Substantia nigra (tissue), 51 donors: ENCODE measurements at places on chromosomes 11 and 22.

DNA sequence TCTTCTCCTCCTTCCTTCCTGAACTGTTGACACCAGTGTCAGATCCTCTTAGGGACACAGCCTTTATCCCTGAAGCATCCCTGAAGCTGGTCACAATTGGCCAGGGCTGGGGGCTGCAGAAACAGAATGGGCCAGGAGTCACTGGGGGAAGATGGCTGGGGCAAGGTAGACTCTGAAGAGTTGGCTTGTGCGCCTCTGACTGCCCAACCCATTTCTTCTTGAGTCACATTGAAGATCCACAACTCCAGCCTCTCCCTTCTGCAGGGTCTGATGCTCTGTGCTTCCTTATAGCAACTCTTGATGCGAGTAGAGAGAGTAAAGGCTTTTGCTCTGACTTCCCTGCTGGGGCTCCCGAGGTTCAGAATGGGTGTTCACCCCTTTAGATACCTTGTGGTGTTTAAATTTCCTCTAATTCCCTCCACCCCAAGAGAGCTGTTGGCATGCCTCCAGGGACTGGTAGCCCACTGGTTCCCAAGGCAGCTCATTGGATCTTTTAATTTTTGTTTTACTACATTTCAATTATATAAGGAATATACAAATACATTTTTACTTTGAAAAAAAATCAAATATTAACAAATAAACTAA, 13.4 kb downstream of the PRDM11 start:
- no peak for DNase-seq

DNA sequence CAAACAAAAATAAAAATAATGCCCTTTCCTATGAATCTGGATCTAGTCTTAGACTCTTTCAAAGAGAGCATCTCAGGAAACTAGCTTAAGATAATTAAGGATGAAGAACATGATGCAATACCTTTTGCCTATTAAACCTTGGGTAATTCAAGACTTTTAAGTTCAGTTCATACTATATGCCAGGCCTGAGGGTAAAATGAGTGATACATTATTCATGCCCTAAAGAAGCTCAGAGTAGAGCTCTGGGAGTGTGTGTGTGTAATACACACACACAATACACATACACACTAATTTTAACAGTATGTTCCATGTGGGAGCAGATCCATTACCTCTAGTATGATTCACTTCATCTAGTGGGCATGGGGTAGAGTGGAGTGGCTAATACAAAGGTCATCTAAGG, 651.4 kb upstream of the CHORDC1 start:
- DNase-seq = no peak

GRCh38 chr22:39719559-39720450, 149.3 kb downstream of the CACNA1I start:
- no peak for DNase-seq

- no peak for DNase-seq
Measured at GRCh38 chr11:4025967-4026324, 68.7 kb upstream of the RRM1 start.

- DNase-seq = no peak
Measured at GRCh38 chr11:129018991-129019390, 76.3 kb upstream of the TP53AIP1 start.

DNA sequence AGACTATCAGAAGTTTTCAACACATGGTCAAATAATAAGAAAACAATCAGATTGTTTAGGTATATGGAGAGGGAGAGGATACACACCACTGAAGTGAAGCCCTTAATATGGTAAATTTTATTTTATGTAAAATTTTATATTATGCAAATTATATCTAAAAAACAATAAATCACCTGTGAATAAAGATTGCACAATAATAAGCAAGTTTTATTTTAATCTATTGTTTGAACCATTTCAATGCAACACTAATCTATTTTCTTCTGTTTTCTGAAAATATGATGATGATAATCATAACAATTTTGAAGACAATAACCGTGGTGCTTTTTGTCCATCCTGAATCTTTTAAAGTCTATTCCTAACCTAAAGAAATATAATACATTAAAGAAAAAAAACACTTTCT, 1473.5 kb upstream of the TENM4 start:
- DNase-seq = no peak

GRCh38 chr11:14584035-14584363, 59.6 kb upstream of the PDE3B start:
- DNase-seq = no peak

- no peak for DNase-seq
Measured at GRCh38 chr11:103378931-103379330, 269.7 kb downstream of the DYNC2H1 start.

DNA sequence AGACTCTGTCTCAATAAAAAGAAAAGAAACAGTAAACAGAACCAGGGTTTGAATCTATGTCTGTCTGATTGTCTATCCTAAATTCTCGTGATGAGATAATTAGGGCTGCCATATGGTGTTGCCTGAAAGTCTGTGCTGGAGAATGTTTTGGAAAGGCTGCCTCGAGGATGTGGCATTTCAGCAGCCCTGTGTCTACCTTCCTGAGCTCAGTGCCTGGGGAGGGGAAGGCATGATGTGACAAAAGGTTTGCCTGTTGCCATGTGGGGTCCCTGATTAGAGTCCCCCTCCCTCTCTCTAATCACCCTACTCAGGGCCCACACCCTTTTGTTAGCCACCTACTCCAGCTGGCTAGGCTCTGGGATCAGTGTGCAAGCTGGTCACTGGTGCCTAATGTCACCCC, 15.2 kb downstream of the CD82 start:
- no peak for DNase-seq

DNA sequence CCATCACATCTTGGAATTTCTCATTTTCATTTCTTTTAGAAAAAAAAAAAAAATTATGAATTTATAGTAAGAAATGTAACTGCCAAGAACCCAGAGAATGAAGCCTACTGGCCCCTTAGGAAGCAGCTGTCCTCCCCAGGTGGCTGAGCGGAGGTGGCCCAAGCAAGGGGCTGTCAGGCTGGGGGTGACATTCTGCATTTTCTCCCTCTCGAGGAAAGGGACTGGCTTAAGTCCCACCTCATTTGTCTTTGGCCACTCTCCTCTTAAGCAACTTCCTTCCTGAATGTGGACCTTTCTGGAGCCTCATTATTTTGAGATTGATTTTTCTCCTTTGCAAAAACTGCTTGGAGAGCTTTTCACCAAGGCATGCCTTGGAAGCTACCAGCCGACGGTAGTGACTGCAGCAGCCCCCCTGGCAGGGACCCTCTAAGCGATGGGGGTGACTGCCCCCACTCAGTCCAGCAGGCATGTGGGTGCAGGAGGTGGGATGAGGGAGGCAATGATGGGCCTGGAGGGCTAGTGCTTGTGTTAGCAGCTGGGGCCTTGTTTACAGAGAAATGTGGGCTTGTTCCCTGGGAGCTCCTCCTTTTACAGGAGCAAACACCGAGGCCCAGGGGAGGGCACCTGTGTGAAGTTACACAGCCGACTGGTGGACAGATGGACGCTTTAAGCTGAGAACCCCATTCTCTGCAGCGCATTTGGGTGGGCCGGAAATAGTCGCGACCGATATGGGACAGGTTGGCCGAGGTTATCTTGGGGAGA, 111.7 kb downstream of the MORC2 start:
- DNase-seq = no peak

GRCh38 chr22:25554238-25554671, 10.2 kb upstream of the GRK3 start:
- no peak for DNase-seq

DNA sequence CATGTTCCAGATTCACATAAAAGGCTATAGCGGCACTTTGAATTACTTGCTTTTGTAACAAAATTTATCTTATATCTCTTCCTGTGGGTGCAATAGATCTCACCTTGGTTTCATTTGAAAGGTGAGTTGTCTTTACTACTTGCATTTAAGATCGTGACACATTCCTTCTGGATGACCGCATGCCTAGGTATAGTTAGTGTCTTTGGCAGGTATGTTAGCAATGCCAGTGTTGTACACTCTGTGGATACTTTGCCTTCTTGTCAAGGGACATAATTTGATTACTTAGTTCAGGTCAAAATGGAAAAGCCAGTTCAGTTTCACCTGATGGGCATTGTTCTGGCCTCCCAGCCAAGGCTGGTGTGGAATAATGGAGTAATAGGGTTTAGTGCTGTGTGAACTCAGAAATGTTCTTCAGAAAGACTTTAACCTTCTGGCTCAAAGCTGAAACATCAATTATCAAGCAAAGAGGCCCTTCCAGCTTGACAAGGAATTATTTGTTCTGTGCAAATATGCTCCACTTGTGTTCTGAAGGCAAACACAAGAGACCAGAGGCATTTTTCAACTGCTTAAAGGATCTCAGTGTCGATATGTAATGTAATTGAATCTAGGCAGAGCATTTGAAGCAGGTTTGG, 64.6 kb downstream of the AMOTL1 start:
- no peak for DNase-seq

- DNase-seq = no peak
Measured at GRCh38 chr11:94536386-94536785, 7.3 kb upstream of the FUT4 start.

- no peak for DNase-seq
Measured at GRCh38 chr22:32509045-32509444, 34.4 kb downstream of the FBXO7 start.

DNA sequence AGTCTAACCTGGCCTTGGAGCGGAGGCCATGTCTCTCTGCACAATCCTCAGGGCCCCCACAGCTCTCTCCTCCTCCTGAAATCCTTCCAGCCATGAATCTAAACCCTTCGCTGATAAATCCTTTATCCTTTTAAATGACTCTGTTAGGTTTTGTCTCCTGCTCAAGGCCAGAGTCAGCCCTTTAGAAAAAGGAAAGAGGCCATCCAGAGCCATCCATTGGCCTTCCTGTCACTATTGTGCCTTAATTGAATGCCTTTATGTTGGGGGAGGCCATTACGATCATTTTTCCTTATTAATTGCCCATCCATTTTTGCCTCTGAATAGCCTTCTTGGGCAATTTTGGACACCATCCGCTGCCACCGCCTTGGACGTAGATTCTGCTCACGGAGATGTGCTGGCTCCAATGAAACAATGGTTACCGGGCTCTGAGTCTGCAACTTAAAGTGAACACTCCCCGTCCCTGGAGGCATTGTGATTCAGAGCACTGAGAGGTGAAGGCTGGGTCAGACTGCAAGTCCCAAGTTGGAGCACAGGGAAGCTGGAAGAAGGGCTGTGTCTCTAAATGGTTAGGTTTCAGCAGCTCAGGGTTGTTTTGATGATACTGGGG, 213.0 kb upstream of the E2F8 start:
- no peak for DNase-seq

DNA sequence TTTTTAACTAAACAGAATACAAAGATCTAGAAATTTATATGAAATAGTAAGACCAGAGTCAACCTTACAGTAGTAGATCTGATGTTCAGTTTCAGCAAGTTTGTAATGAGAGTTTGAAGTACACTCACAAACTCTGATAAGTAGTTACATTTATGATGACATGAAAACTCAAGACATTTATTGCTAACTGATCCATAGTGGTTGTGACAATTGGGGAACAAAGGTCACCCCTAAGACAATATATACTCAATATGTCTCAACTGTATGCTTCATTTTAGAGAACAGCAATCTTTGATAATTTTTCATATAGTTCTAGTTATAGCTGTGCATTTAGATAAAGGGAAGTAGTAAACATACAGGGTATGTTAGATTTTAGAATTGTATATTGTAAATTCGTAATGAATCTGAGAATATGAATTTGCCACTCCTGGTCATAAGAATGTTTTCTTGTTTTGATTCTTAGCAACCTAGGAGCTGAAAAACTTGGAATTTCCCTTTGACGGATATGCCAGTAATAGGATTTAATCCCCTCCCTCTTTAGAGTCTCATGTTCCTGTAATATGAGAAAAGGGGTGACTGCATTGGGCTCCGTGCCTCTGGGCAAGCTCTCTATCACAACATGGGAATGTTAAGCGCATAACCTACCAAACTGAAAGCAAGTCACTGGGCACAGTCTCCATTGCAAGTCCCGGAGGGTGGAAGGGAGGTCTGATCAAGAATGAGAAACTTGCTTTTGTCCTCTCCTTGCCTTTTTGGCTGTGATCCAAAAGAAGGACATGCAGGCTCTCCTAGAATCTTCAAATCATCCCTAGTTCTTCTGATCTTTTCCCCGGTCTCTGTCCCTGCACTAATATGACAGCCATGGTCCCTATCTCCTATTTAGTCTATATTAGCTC, 11.4 kb downstream of the OR10D3 start:
- DNase-seq = no peak
